ENCODE measurements at places on chromosomes 2 and 18.

GRCh38 chr2:65153515-65153914 is 23.6 kb upstream of the RAB1A start:
- no peak for DNase-seq

GRCh38 chr2:134233728-134234136 is 20.1 kb upstream of the MGAT5 start:
- no peak for DNase-seq

DNA sequence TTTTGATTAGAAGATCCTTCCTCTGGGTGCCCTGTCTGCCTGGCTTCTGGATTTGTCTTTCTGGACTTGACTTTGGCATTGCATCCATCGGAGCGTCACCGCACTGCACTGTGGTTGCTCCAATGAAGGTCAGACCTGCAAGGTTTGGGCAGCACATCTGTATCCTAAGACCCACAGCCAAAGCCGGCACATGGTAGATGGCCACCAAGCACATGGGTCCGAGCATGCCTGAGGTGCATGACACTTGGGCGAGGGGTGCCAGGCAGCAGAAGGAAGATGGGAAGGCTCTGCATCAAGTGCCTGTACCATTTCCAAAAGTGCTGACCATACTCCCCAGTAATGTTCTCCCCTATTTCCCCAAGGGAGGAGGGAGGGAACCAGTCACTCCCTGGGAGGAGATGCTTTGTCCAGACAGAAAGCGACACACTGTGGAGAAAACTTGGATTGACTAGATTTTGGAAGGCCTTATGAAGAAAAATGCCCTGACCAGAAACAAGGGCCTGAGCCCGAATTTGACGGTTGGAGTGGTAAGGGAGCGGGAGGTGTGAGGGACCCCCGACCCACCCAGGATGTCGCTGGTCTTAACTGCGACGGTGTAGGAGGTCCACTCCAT is 149.9 kb downstream of the LOXHD1 start:
- no peak for DNase-seq

DNA sequence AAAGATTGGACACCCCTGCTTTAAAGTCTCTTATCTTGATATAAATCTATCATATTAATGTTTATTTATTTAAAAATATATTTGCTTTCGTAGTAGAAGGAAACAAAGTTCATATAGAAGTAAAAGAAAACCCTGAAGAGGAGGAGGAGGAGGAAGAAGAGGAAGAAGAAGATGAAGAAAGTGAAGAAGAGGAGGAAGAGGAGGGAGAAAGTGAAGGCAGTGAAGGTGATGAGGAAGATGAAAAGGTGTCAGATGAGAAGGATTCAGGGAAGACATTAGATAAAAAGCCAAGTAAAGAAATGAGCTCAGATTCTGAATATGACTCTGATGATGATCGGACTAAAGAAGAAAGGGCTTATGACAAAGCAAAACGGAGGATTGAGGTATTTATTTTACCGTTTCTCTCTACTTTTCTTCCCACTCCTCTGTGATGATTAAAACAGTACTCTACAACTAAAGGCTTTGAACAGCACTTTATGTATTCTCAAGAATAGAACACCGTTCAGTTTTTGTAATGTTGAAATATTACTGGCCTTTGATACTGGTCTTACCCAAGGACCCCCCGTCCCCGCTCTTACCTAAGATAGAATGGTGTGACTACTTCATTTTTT is 39.2 kb downstream of the EIF5B start:
- no peak for DNase-seq

- DNase-seq: no peak
These were observed 834.9 kb upstream of the SALL3 start for GRCh38 chr18:78144669-78145068.

DNA sequence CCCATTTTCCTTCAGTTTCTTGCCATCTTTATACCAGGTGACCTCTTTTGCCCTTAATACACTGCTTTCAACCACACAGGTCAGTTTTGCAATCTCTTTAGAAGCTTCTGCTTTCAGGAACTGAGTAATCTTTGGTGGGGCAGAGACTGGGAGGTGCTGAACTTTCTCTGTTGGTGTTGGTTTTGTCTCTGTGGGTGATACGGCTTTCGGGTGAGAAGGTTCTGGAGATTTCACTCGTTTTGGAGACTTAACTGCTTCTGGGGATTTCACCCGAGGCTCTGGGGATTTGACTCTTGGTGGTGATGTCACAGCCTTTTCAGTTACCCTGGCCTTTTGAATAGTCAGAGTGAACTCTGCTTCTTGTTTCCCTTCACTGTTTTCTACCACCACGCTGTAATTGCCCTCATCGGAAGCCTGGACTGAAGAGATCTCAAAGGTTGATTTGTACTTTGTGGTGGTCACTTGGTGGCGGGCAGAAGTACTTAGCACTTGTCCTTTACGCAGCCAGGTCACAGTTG is 50.4 kb downstream of the PLEKHA3 start:
- no peak for DNase-seq

- DNase-seq: no peak
These were observed 89.7 kb upstream of the YWHAQ start for GRCh38 chr2:9720352-9721093.

- DNase-seq: no peak
These were observed 45.4 kb downstream of the M1AP start for GRCh38 chr2:74602586-74603281.

DNA sequence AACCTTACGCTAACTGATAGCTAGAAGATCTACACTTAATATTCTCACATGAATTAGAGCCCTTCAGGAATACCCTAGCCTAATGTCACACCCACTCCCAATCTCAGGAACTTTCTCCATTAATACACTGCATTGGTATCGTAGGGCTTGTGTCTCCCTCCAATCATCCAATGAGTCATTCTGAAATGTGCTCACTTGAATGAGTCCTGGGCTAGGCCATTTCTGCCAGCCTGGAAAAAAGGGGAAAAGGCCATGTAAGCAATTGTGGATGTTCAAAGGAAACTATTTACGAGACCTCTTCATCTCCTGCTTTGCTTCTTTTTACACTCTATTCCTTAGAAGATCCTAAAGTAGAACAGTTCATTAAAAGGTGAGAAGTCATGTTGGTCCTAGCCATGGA is 18.8 kb downstream of the ZEB2 start:
- no peak for DNase-seq

DNA sequence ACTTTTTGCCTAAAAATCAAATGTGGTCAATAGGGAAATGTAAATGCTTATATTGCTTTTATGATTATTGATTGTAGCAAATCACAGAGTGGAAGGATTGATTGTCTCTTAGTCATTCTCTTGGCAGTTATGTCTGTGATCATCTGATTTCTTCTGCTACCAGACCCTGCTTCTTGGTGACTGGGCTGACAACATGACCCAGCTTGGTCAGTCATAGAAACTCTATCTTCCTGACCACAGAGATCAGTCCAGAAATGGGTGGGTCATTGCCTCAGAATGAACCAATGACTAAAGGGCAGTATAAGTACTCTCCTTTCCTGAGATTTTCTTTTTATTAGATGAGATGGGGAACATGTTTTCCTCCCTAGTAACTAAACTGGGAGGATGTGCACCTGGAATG is 87.6 kb downstream of the MAIP1 start:
- DNase-seq: no peak

DNA sequence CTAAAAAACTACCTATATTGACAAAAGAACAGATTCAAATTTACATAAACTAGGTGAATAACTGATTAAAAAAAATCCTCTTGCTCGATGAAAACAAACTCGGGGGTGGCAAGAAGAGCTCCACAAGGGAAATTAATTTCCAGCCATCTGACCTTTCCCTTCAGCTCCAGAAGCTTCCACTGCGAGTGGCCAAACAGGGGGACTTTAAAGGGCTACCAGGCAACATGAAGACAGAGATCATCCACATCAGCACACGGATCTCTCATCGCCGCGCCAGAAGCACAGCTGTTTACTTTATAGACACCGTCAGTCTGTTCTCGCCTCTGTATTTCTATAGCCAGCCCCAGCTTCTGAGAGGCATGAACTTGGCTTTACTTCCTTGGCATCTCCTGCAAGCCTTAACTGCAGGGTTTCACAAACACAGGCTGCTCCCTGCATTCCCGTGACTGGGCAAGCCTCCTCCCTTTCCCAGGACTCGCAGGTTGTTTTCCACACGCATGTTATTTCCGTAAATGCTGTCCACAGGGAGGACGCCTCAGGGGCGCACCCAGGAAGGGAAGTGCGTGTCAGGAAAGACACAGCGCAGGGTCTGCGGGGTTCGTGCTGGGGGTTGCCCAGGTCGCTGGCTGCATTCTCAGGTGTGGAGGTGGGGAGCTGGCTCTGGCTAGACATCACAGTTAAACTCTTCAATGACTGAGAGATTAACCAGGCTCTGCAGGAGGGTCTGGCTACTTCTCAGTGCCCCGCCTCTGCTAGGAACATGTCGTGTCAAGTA is 85.0 kb downstream of the USP40 start:
- DNase-seq: no peak

DNA sequence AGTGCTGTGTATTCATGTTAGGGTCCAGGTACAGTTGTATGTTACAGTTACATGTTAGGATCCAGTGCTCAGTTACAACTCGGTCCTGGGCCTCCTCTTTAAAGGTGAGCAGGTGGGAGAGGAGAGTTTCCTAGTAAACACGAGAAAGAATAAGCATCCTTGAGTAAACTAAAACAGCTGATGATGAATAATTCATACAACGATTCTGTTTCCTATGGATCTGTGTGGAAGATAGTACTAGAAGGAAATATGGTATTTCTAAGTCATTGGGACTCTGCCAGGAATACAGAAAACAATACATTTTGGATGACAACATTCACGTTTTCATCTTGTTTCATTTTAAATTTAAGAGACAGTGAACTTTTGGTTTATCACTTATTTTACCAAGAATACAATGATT is 29.5 kb downstream of the SNTG2 start:
- DNase-seq: no peak

Measured in left ventricle myocardium inferior (tissue), 1 donor.